Stimulated activated CD4-positive, alpha-beta T cell treated with anti-CD3 and anti-CD28 coated beads, Interleukin-1b, Interleukin-23, amount 100 ng/mL, for 1 hour (primary cell): ENCODE measurements at places on chromosomes 7 and 10.

DNA sequence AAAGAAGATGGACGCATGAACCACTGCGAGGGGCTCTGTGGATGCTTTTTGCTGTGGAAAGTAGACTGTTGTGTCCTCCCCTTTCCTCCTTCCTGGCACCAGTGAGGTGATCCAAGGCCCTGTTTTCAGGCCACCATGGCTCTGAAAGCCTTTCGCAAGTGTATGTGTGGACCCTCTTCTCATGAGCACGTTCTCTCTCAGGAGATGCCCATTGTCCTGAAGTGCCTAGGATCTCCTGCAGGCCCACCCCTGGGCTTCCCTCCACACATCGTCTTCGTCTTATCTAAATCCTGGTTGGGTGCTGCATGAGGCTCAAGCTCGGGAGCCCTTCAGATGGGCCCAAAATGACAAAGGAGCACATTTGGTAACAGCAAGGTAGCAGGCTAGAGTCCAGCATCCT lies 188.2 kb downstream of the PTPN20 start:
- DNase-seq: no peak

DNA sequence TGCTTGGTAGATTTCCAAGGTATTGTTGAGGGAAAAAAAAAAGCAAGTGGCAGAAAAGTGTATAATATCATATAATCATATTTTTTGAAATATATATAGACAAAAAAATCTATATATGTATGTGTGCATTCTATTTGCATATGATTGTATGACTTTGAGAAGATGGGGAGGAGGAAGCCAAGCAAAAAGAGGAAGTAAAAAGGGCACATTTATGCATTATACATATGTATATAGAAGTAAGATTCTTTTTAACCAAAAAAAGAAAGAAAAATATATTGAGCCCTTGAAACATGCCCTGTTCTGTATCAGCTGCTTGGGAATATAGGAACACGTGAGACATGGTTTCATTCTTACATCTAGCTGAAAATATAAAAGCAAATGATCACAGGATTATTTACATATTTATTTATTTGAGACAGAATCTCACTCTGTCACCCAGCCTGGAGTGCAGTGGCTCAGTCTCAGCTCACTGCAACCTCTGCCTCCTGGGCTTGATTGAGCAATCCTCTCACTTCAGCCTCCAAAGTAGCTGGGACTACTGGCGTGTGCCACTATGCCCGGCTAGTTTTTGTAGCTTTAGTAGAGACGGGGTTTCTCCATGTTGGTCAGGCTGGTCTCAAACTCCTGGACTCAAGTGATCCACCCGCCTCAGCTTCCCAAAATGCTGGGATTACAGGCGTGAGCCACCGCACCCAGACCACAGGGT lies 18.0 kb upstream of the SLF2 start:
- DNase-seq: no peak

DNA sequence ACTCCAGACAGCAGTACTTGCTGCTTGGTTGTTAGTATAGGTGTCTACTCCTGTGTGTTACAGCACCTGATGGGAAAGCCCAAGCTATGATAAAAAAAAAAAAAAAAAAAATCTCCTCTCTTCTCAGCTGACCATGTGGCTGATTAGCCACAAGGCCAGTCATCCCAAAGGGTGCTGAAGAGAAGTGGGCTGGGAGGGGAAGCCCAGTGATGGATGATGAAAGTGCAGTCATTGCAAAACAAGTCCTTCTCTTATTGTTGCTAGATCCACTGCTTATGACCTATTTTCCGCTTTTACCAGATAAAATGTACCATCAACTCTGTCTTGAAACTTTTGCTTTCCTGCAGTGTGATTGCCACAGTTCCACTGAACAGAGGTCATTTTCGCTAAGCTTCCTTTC lies 1092.5 kb upstream of the C7orf33 start:
- no peak for DNase-seq

- no peak for DNase-seq
Observed at GRCh38 chr7:157514306-157514705, 177.5 kb downstream of the DNAJB6 start.

GRCh38 chr7:130926001-130926691 lies 192.1 kb upstream of the KLF14 start:
- no peak for DNase-seq

- DNase-seq: no peak
Observed at GRCh38 chr10:33336582-33337325, 2.3 kb upstream of the NRP1 start.

DNA sequence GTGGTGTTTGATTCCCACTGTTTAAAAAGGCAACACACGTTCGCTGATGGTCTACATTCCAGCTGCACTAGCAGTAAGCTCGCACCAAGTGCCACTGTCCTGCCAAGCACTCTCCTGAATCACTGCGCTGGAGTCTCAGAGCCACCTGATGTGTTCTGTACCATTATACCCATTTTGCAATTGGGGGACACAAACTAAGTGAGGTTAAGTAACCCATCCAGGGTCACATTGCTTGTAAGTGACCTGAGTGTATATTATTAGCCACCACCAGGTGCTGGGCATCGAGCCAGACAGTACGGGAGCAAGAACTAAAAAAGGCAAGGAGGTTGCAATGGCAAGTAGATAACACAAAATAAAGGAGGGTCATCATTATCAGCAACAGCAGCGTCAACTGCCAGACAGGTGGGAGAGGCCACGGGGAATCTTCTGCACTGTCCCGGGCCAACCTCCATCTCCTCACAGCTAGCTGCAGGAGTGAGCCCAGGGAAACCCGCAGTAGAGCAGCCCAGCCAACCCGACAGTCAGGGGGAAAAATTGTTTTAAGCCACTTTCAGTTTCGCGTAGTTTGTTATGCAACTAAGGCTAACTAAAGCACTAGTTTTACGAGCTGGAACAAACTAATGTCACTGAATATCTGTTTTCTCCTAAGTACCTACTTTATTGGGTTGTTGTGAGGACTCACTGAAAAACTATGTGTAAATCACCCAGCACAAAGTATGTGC lies 712 bp upstream of the CPVL start:
- no peak for DNase-seq

DNA sequence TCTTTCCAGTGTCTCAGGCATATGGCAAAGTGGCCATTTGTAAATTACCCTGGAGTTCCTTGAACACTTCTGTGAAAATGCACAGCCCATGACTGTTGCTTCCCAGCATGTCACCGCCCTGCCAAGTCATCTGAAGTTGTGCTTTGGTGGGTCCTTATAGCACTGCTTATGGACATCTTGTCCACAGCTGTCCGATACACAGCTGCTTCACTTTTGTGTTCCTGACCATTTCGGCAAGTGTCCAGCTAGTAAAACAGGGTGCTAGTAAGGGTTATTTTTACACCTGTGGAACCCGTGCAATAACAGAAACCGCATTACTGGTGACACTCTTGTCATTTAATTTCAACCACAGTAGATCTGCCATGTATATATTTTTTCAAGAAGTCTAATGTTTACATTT lies 29.7 kb downstream of the PIP4K2A start:
- no peak for DNase-seq
